Memory B cell (primary cell): ENCODE measurements at places on chromosomes 2 and 18.

- DNase-seq: no peak
Observed at GRCh38 chr2:31728406-31729064, 147.8 kb upstream of the SRD5A2 start.

DNA sequence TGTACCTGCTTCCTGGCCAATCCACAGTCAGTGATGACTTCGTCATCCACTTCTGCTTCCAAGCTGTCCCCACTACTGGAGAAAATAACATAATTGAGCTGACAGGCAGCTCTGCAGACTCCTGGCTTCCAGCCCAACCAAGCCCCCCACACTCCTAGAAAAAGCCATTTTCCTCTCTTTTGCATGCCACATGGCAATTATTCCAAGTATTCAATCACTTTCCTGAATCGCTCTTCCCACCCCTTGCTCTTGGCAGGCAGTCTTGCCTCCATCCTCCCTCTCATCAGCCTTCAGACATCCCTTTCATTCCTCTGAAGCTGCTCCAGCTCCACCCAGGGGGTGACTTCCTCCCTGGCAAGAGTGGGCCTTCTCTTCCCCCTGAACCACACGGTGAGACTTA, 14.3 kb upstream of the ST8SIA5 start:
- DNase-seq: no peak

DNA sequence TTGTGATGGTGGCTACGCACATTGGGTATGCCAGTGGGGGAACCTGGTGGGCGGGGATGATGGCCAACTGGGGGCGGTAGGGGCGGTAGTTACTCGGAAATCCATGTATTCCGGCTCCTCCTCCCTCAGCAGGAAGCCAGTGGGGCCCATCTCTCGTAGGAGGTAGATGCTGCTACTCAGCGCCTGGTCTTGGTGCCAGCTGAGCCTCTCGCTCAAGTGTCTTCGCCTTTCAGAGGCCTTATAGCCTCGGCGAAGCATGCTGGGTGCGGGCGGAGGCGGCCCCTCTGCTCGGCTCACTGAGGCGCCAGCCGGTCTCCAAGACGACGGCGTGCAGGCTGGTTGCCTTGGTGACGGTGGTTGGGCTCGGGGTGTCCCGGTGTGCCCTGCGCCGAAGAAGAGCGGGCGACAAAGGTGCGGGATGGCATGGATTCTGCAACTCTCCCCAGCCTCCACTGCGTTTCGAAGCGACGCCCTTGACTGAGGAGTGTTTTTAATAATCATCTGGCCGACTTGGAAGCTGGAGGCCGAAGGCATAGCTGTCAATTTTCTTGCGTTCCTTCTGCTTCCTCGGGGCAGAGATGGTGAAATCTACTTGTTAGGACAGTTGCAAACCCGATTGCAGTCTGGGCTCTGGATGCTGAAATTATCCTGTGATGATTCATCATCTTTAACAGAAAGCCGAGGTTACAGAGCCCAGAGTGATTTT, at the start of gene ZSWIM2:
Gene ZSWIM2, minus strand, starts transcription at position 298 of the 706 bp plus-strand sequence. Its CDS starts 40 bp downstream, at position 258.
- DNase-seq: no peak

DNA sequence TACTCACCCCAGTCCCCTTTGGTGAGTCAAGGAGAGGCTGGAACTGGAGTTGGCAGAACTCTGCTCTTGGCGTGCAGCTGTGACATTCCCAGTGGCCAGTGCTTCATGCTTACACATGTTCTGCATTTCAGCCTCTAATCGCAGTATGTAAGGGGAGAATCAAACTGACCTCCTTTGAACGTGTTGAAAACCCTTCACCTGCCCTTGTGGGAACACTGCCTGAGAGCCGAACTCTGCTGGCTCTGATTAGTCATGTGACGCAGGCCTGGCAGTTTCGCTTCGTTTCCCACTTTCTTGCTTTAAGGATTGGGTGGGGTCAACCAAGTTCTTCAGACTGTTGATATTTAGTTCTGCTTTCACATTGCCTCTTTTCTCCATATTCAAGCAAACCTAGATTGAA, 173.8 kb upstream of the BCL2L11 start:
- DNase-seq: no peak

GRCh38 chr2:121159291-121160071, 125.5 kb downstream of the TFCP2L1 start:
- DNase-seq: no peak

DNA sequence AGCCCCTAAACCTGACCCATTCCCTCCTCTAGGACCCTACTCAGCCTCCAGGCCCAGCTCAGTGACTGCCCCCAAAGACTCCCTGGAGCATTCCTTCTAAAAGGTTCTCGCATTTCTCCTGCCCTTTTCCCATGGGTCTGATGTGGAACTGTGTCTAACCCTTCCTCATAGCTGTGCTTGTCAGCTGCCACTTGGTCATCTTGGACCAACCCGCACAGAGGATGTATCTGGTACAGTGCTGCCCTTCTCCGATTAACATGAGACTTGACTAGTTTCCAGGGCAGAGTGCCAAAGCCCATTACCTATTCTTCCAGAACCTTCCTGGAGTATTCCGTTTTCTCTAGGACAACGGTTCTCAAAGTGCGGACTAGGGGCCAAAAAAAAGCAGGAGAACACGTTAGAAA, 518 bp upstream of the NFU1 start:
- no peak for DNase-seq

DNA sequence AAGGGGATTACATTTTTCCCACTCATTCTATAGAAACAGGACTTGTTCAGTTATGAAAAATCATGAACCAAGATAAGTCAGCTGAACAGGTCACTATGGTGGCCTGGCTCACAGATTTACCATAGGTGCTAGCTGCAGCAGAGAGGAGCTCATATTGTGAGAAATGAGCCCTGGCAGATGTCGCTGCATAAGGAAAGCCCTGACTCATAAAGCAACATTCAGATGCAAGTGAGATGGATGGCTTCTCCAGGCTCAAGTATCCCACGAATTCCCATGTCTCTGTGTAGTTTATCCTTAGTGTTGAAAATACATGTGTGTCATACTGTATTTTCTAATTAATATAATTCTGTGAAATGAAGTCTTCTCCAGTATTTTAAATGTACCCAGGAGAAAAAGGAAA, 115.0 kb upstream of the LHCGR start:
- no peak for DNase-seq

GRCh38 chr2:154495455-154495868, 203.0 kb upstream of the KCNJ3 start:
- DNase-seq: no peak

GRCh38 chr2:96157649-96158553, 12.7 kb upstream of the DUSP2 start:
- no peak for DNase-seq

- no peak for DNase-seq
Observed at GRCh38 chr18:41721103-41721790, 233.8 kb upstream of the PIK3C3 start.

GRCh38 chr2:170586571-170587095, 128.5 kb upstream of the SP5 start:
- DNase-seq: no peak

- DNase-seq: no peak
Observed at GRCh38 chr2:235002198-235003095, 50.6 kb downstream of the SH3BP4 start.

- DNase-seq: no peak
Observed at GRCh38 chr18:7974200-7974874, 407.2 kb downstream of the PTPRM start.

- no peak for DNase-seq
Observed at GRCh38 chr2:220272656-220273055, 645.2 kb downstream of the SLC4A3 start.

DNA sequence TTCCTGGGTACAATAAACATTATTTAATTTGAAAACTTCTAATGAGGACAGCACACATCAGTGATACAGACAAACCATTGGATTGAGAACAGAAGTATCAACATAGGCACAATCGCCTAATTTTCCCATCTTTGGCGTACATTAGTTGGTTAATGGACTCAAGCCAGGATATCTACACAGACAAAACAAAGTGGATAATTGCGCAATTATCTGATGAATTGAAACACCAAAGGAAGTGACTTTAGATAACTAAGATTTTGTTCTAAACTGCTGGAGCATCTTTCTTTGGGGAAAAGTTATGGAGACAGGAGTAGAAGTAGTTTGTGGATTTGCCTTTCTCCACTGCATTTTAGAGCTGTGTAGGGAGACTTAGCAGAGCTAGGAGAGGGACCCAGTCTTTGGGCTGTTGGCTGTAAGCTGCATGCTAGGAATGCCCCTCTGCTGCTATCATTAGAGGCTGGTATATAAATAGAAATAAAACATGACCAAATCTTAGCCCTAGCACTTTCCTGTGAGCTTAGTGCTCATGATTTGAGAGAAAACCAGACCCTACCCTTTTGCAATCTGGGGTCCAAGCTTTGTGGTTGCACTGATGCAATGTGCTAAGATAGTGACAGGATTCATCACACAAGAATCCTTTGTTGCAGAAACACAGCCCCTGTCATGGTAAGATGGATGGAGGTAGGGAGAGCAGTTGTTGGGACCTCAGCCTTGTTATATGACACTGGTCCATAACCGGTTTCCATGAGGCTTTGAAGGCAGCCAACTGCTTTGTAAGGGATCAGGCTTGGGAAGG, 264.5 kb upstream of the PIK3C3 start:
- DNase-seq: no peak

- DNase-seq: no peak
Observed at GRCh38 chr2:160292225-160292624, 92.2 kb upstream of the ITGB6 start.

DNA sequence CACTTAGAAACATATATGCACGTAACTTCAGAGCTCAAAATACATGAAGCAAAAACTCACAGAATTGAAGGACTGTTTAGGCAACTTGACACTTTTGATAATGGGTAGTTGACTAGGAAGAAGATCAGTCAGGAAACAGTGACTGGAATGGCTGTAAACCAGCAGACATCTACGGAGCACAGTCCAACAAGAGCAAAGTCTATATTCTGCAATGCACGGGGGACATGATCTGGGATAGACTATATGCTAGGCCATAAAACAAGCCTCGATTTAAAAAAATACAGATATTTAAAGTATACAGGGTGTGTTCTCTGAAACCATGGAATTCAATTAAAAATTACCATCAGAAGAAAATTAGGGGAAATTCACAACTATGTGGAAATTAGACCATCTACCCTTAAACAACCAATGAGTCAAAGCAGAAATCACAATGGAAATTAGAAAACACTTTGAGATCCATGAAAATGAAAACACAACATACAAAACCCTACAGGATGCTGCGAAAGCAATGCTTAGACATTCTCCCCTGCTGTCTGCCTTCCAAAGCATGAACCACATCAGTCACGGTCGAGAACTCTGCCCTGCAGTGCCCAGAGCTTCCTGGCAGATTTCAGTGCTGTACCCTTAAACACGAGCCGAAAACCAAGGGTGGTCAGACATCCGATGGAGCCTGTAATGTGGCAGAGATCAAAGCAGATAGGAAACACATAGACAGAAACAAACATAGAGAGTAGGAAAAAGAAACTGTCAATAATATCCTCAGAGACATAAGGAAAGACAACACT, 651.9 kb upstream of the HS6ST1 start:
- DNase-seq: no peak

DNA sequence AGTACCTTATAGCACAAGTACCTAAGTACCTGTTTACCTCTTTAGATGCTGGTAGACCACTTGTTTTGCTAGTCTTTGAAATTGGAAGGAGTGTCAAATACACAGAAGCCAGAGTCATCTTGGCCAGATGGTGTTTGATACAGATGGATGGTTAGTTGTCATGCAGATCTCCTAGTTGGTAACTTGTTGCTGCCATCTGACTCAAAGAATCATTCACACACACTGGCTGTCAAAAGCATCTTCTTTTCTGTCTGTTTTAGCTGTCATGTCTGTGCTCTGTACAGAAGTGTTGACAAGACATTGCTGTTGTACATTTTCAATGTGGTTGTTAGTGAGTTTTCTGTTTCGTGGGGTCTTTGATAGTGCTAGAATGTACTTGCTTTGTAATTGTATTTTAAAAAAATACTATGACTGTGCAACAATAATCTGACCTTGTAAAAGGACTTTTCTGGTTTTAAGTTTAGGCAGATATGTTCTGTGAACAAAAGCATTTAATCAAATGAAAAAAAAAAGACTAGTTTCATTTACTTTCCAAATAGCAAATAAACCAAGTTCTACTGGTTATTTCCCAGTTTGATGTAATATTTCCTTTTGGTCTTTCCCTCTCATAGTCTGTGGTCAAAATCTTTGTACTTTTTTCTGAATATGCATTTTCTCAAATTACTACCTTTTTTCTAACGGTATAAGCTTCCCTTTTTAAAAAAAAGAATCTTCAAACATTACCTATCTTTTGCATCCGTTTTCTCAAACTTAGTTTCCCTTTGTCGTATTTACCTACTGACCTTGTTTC, 39.9 kb downstream of the TANK start:
- DNase-seq: peak; percentile 8

DNA sequence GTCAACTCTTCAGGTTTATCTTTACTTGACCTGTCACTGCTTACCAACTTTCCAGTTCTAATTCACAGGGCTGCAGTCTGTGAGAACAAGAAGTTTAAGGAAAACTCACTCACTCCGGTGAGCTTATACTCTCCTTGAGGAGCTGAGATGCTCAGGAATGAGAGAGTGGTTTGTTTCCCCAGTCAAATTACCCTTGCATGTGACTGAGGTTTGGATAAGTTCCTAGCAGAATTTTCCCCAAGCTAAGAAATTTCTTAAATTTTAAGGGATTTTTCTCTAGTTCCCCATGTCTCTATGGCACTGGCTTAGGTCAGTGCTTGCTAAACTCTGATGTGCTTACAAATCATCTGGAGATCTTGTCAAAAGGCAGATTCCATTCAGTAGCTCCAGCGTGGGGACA, 12.8 kb upstream of the CCDC85A start:
- DNase-seq: no peak

- DNase-seq: no peak
Observed at GRCh38 chr2:13536941-13537340, 820.2 kb downstream of the TRIB2 start.

- DNase-seq: no peak
Observed at GRCh38 chr2:113899166-113899565, 9.3 kb downstream of the ACTR3 start.

DNA sequence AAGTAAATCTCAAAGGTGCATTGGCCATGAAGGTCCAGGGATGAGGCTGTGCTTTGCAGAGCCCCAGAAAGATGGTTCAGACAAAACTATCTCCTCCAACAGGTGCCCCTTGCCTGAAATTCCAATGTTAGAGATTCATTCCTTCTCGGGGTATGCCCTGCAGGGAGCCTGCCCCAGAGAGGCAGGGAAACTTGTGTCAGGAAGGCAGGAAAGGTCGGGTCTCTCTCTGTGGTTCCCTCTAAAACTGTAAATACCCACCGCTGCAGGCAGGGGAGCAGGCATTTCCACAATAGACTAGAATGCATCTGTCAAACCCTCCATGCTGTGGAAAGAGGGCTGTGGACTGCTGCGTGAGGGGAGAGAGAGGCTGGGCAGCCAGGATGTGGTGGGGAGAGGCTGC, 207.8 kb upstream of the SMAD2 start:
- DNase-seq: no peak
